Activated CD4-positive, alpha-beta T cell treated with anti-CD3 and anti-CD28 coated beads, Interleukin-2, amount 10 ng/mL, durations not matched to agents 24 days and 14 days (primary cell): ENCODE measurements at places on chromosomes 1 and 21. TPM values are rescaled to one million over a fixed set of nuclear protein-coding genes. Genes with fewer than 3 reads are reported as not detected.

- H3K4me1 ChIP-seq, result no peaks in the 10 kb centered on the region
- DNase-seq, result no peak
- no peaks in the 10 kb centered on the region for H3K36me3 ChIP-seq
- H3K27me3 ChIP-seq, result no peaks in the 10 kb centered on the region
These were observed 47.2 kb downstream of the C1orf21 start for GRCh38 chr1:184433956-184434502.

The EDARADD gene
- 32.0 and 32.6 TPM in 2 replicates for total RNA-seq

DNA sequence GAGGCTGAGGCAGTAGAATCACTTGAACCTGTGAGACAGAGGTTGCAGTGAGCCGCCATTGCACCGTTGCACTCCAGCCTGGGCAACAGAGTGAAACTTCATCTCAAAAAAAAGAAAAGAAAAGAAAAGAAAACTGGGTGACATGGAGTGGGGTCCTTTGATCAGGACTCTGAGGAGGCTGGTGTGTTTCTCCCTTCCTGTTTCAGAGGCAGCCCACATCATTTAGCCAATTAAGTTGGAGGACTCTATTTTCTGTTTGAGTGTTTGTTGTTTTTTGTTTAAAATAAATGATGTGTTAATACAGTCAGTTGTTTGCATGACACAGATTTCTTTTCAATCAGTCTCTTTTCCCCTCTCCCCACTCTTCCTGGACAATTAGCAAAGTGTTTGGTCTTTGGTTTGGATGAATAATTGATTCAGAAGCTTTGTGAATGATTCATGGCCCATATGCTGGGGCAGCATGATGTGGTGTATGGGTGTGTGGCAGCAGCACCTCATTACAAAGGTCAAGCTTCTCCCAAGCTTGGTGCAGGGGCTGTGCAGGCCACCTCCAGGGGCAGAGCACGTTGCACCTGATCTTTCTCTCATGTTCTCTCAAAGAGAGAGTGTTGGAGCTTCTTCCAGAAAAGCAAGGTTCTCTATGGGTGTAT lies 48.8 kb downstream of the CACNA1E start:
- DNase-seq, result no peak
- peaks cover 7% of the 10 kb centered on the region for H3K27me3 ChIP-seq
- H3K27ac ChIP-seq, result no peak overlapping the region

GRCh38 chr1:7589774-7590425 lies 181.2 kb upstream of the VAMP3 start:
- no peaks in the 10 kb centered on the region for H3K27me3 ChIP-seq
- H3K4me3 ChIP-seq, result no peak overlapping the region
- no peak for DNase-seq
- no peaks in the 10 kb centered on the region for H3K36me3 ChIP-seq
- no peak overlapping the region for H3K27ac ChIP-seq

DNA sequence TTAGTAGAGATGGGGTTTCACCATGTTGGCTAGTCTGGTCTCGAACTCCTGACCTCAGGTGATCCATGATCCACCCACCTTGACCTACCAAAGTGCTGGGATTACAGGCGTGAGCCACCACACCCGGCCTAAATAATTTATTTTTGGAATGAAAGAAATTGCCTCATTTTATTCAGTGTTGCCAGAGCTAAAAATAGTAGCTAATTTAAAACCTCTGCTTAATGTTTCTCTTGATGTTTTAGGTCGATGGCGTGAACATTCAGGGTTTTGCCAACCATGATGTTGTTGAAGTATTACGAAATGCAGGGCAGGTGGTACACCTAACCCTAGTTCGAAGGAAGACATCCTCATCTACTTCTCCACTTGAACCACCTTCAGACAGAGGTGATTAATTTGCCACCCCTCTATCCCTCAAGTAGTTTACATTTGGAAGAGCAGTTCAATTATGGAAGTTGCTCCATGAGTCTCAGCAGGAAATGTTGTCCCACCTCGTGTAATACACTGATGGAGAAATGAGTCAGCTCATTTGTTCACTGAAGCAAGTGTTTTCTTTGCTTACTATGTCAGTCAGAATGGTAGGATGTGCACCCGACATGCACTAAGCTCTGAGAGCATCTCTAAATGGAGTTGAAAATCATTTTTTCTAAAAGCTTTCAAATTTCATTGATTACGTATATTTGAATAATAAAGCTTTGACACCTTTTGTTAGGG lies 54.9 kb downstream of the PATJ start:
- H3K4me1 ChIP-seq, result peaks cover 3% of the 10 kb centered on the region
- H3K27me3 ChIP-seq, result no peaks in the 10 kb centered on the region
- H3K36me3 ChIP-seq, result peaks cover 19% of the 10 kb centered on the region
- no peak overlapping the region for H3K27ac ChIP-seq
- H3K4me3 ChIP-seq, result no peak overlapping the region

- H3K4me1 ChIP-seq, result no peaks in the 10 kb centered on the region
- no peaks in the 10 kb centered on the region for H3K36me3 ChIP-seq
- no peak for DNase-seq
These were observed 172.6 kb downstream of the KIF26B start for GRCh38 chr1:245327360-245327759.

The SORT1 gene
- total RNA-seq, result 1.2 and 1.4 TPM in 2 replicates

GRCh38 chr1:14003552-14003951 lies 303.6 kb downstream of the PRDM2 start:
- no peak for DNase-seq
- H3K27ac ChIP-seq, result no peak overlapping the region
- no peaks in the 10 kb centered on the region for H3K27me3 ChIP-seq
- peaks cover 3% of the 10 kb centered on the region for H3K4me1 ChIP-seq

The PRPF38A gene
- 106 and 108 TPM in 2 replicates for total RNA-seq

DNA sequence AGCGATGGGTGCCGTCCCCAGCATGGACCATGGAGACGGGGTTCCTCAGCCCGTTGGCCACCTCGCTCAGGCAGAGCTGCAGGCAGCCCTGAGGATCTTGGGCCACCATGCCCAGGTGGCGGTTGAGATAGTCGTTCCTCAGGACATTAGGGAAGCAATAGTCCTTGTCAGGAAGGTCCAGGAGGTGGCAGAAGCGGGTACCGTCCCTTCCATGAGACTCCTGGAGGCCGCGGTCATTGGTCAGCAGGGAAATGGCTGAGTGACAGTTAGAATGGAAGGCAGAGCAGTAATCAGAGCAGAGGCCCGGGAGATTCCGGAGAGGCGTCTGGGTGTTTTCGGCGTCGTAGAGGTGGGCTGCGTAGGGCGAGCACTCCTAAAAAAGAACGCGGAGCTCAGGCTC lies 4.1 kb downstream of the HHIPL2 start:
- H3K27ac ChIP-seq, result no peak overlapping the region
- no peak overlapping the region for H3K4me3 ChIP-seq
- H3K4me1 ChIP-seq, result no peaks in the 10 kb centered on the region
- no peaks in the 10 kb centered on the region for H3K36me3 ChIP-seq

The AQP10 gene
- not detected in 2 replicates for total RNA-seq
